Left lobe of liver (tissue), 2 donors: ENCODE measurements at places on chromosomes 3 and 15.

DNA sequence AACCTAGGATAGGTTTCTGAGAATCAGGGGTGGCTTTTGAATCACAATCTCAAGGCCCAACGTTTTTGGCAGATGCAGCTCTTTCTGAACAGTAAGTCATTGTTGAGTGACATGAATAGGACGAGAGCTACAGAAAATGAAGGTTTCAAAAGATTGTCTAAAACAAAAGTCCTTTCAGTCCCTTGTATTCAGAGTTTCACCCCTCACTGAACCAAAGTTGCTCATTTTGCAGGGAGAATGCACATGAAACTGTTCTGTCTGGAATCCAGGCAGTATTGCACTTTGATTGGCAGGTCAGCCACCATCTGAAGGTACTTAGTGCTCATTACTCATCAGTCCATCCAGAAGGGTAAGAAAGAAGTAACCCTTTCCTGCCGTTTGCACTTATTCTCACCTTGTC, 24.1 kb upstream of the RASGRP1 start:
- no peak for DNase-seq

- DNase-seq = no peak
Measured at GRCh38 chr3:43259626-43260025, 26.7 kb upstream of the SNRK start.

DNA sequence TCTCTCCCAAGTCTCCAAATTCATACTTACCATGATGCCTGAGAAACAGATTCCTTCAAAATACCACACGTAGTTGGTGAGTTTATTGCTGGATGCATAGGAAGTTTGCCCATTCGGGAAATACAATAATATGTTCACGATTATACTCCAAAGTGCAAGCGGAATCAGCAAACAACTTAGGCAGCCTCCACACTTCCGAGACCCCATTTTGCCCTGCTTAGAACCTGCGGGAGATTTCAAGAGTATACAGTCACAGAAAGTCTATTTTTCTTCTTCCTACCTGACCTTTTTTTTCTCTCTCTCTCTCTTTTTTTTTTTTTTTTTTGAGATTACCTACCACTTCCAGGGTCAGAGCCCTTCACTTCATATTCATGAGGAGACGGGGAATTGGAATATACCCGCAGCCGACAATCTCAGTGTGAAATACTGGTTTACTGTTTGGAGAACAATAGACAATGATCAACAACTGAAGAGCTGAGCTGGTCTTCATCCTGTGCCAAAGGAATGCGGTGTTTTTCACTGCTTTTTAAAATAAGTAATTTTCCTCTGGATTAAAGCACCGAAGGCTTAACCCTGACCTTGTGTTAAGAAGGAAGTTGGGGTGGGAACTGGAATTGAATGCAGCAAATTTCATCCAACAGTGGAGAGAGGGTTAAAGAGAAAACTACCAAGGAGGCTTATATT, at the start of gene TM4SF18:
Gene TM4SF18, minus strand, starts transcription at position 461 of the 684 bp plus-strand sequence. Its CDS starts 254 bp downstream, at position 207.
- DNase-seq = no peak

GRCh38 chr15:76994001-76994400, 925 bp upstream of the PSTPIP1 start:
- peak; percentile 47 for DNase-seq

- no peak for DNase-seq
Measured at GRCh38 chr15:25695875-25696760, 167.0 kb downstream of the ATP10A start.

DNA sequence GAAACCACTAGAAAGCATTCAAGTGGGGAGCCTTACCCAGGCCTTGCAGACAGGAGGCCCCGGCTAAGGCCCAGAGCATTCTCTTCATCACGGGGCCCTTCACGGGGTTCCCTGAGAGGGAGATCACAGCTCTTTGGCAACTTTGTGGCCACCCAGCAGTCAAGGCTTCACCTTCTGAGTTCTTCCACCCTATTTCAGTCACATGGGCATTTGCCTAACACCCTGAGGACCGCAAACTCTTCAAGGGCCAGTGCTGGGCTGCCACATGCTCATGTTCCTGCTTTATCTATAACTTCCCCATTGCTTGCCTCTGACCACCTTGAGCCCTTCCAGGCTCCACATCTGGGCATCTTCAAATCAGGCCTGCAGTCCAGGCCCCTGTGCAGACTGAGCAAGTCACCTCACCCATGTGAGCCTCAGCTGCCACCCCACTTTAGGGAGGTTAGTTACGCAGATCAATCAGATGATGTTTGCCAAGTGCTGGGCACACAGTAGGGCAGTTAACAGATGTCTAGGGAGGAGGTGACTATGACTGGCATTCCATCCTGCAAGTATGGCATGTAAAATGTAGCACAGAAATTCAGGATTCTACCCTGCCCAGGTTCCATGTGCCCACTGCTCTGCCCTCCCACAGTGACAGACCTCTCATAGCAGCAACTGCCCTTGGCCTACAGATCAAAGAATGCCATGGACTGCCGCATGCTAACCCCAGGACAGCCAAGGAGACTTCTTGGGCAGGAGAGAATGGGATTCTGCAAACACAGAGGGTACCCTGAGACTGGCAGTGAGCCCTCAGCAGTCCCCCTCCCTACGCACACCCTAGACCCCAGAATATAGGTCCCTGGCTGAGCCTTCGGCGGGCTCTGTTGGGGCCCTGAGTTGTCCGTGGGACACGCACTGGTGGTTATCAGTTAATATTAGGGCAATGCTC, 37.6 kb upstream of the ZNF710 start:
- DNase-seq = no peak
